ENCODE measurements at places on chromosomes 1 and 21. TPM values are rescaled to one million over a fixed set of nuclear protein-coding genes. Genes with fewer than 3 reads are reported as not detected.

The FABP3 gene
- 30.8 TPM for total RNA-seq

The CHD5 gene
- 0.24 TPM for total RNA-seq

The LAMC1 gene
- 247 TPM for total RNA-seq

The ITLN1 gene
- 0.78 TPM for total RNA-seq

The GNAT2 gene
- total RNA-seq: not detected

The GPR161 gene
- 14.4 TPM for total RNA-seq

All from aorta (tissue), 5 donors.